GM12864 (cell line): ENCODE measurements at places on chromosomes 5 and 9.

GRCh38 chr5:148921350-148921749, 94.9 kb downstream of the ADRB2 start:
- no peak for DNase-seq

GRCh38 chr5:89849830-89850512, 559.6 kb downstream of the CETN3 start:
- DNase-seq, result peak; percentile 31

GRCh38 chr9:4746278-4747030, 5.5 kb upstream of the AK3 start:
- DNase-seq, result no peak

- no peak for DNase-seq
Observed at GRCh38 chr9:118734696-118735095, 634.5 kb downstream of the BRINP1 start.

- no peak for DNase-seq
Observed at GRCh38 chr5:93348231-93348630, 232.8 kb downstream of the NR2F1-AS1 start.

DNA sequence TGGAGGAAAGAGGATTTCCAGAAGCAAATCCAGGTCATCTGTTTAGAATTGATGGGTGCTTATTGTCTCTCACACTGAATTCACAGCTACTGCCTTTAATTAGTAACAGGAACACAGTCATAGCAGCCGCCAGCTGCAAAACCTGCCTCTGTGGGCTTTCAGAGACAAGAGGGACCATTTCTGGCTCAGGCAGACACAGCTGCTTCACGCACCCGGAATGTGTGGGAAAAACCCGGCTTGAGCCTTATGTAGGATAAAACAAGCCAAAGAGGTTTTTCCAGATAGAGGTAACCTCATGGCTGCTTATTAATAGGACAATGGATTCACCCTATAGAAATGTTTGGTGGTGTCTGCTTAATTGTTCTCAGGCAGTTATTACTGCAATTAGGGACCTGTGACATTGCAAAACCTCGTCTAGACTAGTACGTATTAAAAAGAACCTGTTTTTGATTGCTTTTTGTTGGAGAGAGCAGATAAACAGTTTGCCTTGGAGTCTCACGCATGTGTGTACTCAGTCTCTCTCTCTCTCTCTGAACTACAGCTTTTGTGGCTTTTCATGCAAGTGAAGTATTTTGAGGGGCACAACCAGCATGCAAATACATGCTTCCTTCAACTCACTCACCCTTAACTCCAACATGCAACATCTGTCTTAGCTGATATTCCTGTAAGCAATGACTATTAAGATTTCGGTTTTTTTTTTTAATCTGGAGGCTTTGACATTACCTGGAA, 302.7 kb downstream of the PLK2 start:
- no peak for DNase-seq

GRCh38 chr5:31638748-31639418, at the start of gene PDZD2:
PDZD2 (plus strand) TSS chr5:31639131.
- no peak for DNase-seq

DNA sequence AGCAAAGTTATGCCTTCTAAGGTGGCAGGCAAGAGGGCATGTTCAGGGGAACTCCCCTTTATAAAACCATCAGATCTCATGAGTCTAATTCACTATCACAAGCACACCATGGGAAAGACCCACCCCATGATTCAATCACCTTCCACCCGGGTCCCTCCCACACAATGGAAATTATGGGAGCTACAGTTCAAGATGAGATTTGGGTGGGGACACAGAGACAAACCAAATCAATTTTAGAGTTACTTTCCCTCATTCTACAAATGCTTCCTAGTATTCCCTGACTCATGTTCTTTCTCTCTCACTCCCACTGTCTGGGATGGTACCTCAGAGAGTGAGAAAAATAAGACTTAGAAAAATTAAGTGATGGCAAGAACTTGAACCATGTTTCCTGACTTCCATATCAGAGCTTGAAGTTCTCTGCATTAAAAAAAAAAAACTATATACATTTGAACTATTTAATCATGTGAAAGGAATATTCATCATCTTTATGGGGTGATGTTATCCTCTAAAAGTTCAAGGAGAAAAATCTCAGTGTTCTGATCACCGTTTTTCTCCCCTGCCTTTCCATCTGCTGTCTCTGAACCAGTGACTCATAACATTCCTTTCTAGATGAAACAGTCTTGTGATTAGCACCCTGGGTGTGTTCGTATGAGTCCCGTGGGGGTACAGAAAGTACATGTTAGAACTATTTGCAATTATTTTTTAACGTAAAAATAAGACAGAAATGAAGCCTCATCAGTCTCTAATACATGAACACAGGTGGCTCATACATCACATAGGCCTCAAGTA, 282.9 kb downstream of the SLF1 start:
- peak; percentile 2 for DNase-seq

DNA sequence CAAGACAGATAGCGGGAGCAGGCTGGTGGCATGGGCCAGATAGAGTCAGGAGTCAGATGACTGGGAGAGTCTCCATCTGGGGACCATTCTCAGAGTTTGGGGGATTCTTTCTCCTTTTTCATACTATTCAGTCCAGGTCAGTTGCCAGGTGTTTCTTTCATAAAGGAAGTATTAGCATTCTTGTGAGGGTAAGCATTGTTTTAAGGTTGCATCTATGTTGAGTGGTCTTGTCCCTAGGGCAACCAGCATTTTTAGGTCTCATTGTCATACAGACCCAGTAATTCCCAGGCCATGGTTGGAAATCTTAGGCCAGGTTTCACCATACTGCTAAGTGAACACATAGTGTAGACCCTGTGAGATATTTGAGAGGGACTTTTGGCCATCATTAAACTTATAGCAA, 122.3 kb upstream of the POC5 start:
- DNase-seq, result no peak

DNA sequence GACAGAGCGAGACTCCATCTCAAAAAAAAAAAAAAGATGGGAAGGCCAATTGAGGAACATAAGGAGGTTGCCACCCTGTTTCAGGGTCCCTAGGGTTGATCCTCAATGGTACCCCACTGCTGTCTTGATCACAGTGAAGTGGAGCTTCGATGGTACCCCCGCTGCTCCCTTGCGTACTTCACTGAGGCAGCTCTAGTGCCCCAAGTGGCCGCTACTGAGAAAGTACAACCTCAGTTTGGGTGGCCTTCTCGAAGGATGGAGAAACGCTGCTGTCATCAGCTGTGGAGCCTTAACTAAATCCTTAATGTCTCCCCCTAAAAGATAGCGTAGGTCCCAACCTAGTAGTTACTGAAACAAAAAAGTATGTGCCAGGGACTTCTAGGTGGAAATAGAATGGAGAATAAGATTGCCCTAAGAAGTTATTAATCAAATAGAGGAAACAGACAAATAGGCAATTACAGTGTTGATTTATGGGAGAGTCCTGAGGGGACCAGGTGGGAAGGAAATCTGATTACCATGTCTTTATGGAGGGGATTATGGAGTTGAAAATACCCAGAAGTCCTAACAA, 6.3 kb downstream of the TESK1 start:
- DNase-seq, result no peak

DNA sequence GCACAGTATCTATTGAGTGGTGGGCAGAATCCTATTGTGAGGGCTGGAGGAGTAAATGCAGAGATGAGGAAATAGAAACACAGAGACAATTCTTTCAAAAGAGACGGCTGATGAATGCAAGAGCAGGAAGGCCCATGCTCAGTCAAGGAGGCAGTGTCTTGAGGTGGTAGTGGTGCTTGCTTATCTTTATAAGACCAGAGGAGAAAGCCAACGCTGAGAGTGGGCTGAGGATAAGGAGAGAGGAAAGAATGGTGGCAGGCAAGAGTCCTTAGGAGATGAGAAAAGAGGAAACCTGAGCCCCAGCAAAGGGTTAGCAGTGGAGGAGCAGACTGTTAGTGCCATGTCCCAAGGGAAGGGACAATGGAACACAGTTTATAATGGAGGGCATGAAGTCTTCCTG, 86.0 kb downstream of the SNCAIP start:
- DNase-seq, result no peak
